ENCODE measurements at places on chromosomes 11 and 22.

DNA sequence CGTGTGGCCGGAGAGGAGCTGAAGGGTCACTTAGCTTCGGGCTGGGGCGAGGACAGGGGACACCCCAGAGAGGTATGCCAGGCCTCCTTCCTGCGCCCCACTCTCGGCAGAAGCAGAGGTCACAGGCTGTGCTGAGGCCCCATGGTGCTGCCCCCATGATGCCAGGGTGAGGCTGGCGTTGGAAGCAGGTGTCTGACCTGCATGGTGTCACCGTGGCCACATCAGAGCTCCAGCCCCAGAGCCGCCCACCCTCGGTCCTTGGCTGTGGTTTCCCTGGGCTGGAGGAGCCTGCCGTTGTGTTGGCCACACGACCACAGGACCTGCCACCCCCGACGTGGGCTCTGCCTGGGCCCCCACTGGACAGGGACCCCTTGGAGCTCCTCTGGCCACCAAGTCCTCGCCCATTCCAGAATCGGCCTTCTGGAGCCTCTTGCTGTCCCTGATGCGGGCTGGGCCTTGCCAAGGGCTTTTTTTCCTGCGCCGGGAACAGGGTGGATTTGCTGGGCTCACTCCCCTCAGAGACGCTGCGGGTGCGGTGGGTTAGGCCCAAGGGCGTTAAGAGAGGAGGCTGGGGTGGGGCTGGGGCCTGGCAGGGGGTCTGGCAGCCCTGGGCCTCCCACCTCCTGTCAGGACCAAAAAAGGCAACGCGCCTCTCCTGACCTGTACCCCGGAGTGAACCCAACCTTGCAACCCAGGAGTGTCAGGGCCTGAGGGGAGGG lies 8.2 kb upstream of the TSSC4 start:
- DNase-seq: no peak

DNA sequence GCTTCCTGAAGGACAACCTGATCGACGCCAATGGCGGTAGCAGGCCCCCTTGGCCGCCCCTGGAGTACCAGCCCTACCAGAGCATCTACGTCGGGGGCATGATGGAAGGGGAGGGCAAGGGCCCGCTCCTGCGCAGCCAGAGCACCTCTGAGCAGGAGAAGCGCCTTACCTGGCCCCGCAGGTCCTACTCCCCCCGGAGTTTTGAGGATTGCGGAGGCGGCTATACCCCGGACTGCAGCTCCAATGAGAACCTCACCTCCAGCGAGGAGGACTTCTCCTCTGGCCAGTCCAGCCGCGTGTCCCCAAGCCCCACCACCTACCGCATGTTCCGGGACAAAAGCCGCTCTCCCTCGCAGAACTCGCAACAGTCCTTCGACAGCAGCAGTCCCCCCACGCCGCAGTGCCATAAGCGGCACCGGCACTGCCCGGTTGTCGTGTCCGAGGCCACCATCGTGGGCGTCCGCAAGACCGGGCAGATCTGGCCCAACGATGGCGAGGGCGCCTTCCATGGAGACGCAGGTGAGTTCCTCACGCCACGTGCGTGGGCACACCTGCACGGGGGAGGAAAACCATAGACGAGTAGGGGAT lies 1.5 kb downstream of the BCR start:
- DNase-seq: no peak

GRCh38 chr22:21012446-21013407 lies 2.2 kb upstream of the P2RX6 start:
- no peak for DNase-seq

DNA sequence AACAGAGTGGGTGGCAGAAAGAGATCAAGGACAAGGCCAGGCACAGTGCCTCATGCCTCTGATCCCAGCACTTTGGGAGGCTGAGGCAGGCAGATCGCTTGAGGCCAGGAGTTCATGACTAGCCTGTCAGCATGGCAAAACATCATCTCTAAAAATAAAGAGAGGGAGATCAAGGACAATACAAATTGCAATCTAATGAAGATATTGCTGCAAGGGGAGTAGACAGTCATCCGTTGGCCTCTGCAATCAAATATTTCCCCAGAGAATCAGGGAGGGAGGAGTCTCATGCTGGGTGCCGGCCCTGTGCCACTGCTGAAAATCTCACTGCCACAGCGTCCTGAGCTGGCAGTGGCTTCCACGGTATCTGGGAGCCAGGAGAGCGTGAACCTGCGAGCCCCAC lies 19.4 kb upstream of the IL17RA start:
- DNase-seq: no peak

GRCh38 chr11:121557348-121557747 lies 104.6 kb upstream of the SORL1-AS1 start:
- no peak for DNase-seq

DNA sequence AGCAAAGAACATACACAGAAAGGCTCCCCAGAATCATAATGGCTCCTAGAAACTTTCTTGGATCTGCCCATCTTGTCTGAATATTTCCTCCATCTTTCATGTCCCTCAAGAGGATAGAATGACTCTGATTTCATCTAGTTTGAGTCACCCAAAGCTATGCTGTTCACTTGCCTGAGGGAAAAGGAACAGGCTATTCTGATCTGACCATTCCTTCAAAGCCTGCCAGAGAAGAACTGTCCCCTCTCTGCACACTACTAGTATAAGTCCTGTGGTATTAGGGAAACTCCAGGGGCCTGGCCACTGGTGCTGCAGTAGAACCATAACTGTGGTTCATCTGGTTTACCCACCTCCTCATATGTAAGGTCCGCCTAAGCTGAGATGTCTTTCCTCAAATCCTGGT lies 2.4 kb upstream of the PATE1 start:
- no peak for DNase-seq

- no peak for DNase-seq
Observed at GRCh38 chr11:40290171-40290631, 1169.3 kb downstream of the LRRC4C start.

DNA sequence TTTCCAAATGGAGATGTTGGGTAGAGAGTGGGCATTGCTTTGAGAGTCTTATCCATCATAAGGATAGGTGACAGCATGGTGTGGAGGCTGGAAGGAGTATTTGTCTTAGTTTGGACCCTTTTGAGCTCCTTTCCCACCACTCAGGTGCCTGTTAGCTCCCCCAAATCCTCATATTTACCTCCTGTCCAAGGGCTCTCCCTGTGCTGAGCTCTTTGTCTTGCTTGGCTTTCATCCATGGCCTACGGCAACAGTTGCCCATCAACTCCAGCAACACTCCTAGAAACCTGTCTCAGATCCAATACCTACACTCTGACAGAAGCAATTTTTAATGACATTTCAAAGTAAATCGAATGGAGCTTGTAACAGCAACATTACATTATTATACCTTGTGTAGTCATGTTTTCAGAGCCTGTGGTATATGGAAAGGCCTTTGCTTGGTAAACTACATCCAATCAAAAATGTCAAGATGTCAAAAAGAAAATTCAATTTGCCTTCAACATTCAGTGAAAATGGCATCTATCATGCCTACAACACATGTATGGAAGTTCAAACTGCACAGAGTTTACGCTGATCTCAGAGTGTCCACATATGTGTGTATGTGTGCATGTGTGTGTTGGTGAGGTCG lies 49.4 kb upstream of the CCDC90B start:
- no peak for DNase-seq
